ENCODE measurements at places on chromosomes 11 and 22.

- no peak for DNase-seq
These were observed 73.6 kb upstream of the NARS2 start for GRCh38 chr11:78647986-78648875.

GRCh38 chr11:117843666-117844484, 19.3 kb upstream of the FXYD2 start:
- peak; percentile 88 for DNase-seq

- DNase-seq: no peak
These were observed 9.3 kb downstream of the PRCP start for GRCh38 chr11:82890936-82891335.

GRCh38 chr22:46336119-46337078, 885 bp downstream of the TRMU start:
- DNase-seq: peak; percentile 28

GRCh38 chr22:45478108-45478771, 24.4 kb upstream of the FBLN1 start:
- no peak for DNase-seq

- DNase-seq: peak; percentile 89
These were observed 17.5 kb upstream of the TXNRD2 start for GRCh38 chr22:19959043-19959586.

DNA sequence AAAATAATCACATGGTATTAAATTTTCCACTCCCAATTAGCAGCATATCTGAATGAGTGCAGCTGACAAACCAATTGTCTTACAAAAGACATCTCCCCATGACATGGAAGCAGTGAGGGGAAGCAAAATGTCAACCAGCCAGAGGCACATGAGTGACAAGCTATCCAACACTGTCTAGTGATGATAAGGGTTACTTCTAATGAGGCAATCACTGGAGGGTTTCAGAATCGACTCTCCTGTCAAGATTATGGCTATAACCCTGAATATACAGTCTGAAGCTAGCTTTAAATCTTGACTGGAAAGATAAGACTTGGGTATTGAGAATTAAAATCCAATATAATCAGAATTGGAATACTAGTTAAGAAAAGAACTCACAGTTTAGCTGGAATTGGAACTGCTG, 50.3 kb downstream of the AMBRA1 start:
- no peak for DNase-seq

DNA sequence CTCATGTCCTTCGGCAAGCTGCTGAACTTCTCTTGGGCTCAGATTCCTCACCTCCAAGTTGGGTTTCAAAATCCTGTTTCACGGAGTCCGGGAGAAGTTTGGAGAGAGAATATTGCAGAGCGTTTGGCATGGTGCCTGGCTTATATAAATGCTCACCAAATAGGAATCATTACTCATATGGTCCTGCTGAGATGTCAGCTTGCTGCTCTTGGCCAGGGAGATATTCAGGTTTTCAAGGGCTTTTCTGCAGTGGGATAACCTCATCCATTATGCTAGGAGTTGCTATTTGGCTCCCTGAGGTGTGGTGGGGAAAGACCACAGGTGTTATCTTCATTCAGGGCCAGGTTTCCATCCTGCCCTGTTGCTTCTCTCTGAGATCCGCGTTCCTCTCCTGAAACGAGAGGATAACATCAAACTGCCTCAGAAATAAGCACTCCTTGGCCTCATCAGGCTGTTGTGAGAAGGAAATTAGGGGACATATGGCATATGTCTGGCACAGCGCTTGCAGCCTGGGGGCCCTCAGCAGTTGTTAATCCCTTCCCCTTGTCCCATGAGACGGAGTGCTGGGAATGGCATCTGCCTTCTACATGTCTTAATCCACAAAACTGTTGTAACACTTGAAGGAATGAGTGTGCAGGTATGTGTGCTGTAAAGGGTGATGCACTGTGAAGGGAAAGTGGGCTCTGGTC, 29.9 kb upstream of the ACER3 start:
- no peak for DNase-seq

- no peak for DNase-seq
These were observed 39.4 kb downstream of the SERPINH1 start for GRCh38 chr11:75601494-75601893.

DNA sequence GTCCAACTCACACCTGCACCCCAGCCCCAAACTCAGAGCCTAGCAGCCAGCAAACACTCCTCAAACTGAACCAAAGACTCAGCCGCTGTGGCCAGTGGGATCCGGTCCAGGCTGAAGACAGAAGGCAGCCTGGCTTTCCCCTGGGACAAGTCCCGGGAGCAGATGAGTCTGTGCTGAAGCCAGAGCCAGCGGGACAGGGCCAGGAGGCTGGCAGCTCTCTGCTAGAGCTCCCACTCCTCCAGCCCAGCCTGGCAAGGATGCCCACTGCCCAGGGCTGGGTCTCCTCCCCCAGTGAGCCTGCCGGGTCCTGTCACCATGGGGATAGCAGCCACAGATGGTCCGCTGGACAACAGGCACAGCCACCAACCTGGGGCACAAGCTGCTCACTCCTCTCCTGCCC, 42.9 kb upstream of the PRR5 start:
- no peak for DNase-seq

GRCh38 chr11:131790586-131790985, 420.2 kb downstream of the NTM start:
- no peak for DNase-seq

GRCh38 chr11:99117603-99118002, 96.9 kb downstream of the CNTN5 start:
- no peak for DNase-seq

Measured in endothelial cell (in vitro differentiated cells).